ENCODE measurements at places on chromosomes 1 and 21. TPM values are rescaled to one million over a fixed set of nuclear protein-coding genes. Genes with fewer than 3 reads are reported as not detected.

DNA sequence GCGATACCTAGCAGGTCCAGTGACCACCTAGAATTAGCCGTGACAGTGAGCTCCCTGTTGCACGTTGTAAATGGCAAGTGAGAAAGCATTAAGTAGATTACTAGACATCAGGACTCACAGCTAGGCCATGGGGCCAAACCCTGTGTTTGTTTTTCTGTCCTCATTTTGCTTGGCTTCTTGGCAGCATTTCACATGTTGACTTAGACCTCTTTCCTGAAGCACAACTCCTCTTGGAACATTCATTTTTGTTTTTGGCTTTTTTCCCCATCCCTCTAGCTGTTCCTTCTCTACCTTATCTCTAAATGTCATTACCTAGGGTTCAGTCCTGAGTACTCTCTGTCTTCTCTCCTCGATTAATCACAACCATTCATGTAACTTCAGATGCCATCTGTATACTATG lies 16.9 kb upstream of the PTPN14 start:
- peak; percentile 61 for DNase-seq

GRCh38 chr1:111769517-111770146 lies 13.9 kb downstream of the DDX20 start:
- peak; percentile 86 for DNase-seq

DNA sequence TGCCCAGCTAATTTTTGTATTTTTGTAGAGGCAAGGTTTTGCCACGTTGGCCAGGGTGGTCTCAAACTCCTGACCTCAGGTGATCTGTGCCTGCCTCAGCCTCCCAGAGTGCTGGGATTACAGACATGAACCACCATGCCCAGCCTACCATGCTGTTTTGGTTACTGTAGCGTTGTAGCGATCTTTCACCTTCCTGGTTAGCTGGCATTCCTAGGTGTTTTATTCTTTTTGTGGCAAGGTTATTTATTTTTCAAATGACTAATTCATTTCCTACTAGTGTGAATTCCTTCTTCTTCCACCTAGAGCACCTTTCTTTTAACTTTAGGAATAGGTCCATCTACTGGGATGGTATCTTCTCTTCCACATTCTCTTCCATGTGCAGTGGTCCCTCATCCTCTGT lies 29.3 kb downstream of the TMEM200B start:
- DNase-seq: no peak

GRCh38 chr1:4674117-4674516 lies 19.7 kb downstream of the AJAP1 start:
- DNase-seq: no peak

DNA sequence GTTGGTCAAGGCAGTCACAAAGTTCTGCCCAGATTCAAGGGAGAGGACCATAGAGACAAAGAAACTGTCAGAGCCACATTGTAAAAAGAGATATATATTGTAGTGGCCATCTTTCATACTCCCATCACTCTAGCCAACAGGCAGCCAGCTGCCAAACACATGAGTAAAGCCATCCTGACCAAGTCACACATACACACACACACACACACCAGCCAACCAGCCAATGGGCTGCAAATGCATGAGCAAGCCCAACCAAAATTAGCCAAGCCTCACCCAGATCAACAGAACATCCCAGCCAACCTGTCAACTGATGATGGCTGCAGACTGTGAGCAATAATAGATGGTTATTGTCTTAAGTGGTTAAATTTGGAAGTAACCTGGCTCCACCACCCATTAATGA lies 120.7 kb downstream of the SEC16B start:
- no peak for DNase-seq

DNA sequence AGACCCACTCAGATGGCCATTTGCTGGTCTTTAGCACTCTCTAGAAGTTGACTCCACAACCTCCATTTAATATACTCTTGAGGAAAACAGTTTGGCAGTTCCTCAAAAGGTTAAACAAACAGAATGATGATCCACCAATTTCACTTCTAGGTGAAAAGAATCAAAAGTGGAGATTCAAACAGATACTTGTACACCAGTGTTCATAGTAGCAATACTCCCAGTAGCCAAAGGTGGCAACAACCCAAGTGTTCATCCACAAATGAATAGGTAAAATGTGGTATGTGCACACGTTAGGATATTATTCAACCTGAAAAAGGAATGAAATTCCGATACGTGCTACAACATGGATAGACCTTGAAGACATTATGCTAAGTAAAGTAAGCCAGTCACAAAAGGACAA lies 6.3 kb downstream of the PRCC start:
- no peak for DNase-seq

DNA sequence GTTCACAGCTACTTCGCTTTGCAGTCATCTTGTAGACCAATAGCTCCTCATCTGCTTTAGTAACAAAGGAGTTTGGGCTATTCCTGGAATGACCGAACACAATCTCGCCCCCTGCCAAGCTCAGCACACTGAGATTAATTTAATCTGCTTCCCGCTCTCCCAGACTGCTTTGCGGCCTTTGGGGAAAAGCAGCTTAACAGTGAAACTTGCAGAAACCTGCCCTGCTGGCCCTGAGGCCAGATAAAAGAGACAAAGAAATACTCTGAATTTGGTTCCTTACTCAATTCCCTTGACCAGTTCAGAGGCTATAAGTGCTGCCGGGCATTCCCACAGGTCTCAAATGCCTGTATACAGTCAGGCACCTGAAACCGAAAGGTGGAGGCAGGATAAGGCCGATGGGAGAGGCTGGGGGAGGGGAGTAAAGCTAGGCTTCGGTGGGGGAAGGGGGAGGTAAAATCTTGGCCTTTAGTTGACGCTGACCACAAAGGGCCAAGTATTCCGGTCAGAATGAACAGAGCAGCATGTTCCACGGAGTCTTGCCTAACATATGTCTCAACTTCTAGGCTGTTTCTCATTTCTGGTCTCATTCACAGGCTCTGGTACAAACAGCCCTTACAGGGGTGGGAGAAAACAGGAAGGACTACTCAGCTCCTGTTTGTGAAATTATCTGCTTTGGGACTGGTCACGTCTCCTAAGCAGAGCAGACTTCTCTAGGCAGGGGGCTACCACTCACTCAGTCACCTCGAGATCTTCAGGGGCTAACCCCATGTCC lies 17.7 kb upstream of the A3GALT2 start:
- DNase-seq: peak; percentile 99

- no peak for DNase-seq
These were observed 11.5 kb upstream of the SLC2A7 start for GRCh38 chr1:9037476-9038337.

GRCh38 chr1:96515925-96516324 lies 205.7 kb upstream of the PTBP2 start:
- no peak for DNase-seq

GRCh38 chr1:245129319-245130240 lies 25.2 kb upstream of the KIF26B start:
- DNase-seq: no peak

DNA sequence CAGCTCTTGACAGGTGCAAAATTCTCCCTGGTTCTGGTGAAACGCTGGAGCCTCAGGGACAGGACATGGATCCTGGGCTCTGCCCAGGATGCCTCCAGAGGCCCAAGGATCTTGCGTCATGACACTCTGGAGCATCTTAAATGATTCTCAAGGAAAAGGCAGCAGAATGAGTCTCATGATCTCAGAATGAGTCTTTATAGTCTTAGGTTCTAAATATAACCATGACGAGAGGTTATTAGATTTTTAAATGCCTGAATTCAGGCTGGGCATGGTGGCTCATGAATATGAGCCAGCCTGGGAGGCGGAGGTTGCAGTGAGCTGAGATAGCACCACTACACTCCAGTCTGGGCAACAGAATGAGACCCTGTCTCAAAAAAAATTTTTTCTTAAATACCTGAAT lies 55.5 kb downstream of the ECE1 start:
- DNase-seq: no peak

DNA sequence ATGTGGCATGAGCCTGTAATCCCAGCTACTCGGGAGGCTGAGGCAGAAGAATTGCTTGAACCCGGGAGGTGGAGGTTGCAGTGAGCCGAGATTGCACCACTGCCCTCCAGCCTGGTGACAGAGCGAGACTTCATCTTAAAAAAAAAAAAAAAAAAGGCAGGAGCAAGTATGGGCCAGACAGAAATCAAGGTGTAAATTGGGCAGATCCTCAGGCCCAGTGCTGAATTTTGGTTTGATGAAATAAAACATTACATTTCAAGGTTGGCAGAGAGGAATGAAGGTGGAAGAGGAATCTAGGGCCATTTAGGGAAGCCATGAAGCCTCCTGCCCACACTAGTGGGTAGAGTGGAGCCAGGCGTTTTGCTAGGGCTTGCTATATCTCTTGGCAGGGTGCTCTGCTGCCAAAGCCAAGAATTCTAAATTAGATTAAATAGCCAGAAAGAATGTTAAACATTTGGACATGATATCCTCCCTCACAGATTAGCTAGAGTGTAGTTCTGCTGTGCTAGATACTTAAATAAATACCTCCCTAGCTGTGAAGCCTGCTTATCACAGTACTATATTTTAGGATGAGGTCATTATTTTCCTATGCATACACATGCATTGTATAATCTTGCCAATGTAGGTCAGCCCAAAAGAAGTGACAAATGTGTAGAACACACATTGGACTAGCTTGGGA lies 16.6 kb upstream of the LGALS8 start:
- DNase-seq: peak; percentile 64

GRCh38 chr21:15688016-15688415 lies 41.8 kb upstream of the USP25 start:
- DNase-seq: no peak

RPS8 gene
- 1,148 TPM for total RNA-seq

SERTAD4 gene
- 31.1 TPM for total RNA-seq

RAB25 gene
- total RNA-seq: not detected

ADAM30 gene
- under 0.01 TPM for total RNA-seq

PTGFRN gene
- 22.5 TPM for total RNA-seq

TNFRSF9 gene
- 0.43 TPM for total RNA-seq

CYP4B1 gene
- total RNA-seq: not detected

OR14K1 gene
- not detected for total RNA-seq

C1orf94 gene
- not detected for total RNA-seq
